Foreskin keratinocyte (primary cell): ENCODE measurements at places on chromosomes 16 and 17. TPM values are rescaled to one million over a fixed set of nuclear protein-coding genes. Genes with fewer than 3 reads are reported as not detected.

DNA sequence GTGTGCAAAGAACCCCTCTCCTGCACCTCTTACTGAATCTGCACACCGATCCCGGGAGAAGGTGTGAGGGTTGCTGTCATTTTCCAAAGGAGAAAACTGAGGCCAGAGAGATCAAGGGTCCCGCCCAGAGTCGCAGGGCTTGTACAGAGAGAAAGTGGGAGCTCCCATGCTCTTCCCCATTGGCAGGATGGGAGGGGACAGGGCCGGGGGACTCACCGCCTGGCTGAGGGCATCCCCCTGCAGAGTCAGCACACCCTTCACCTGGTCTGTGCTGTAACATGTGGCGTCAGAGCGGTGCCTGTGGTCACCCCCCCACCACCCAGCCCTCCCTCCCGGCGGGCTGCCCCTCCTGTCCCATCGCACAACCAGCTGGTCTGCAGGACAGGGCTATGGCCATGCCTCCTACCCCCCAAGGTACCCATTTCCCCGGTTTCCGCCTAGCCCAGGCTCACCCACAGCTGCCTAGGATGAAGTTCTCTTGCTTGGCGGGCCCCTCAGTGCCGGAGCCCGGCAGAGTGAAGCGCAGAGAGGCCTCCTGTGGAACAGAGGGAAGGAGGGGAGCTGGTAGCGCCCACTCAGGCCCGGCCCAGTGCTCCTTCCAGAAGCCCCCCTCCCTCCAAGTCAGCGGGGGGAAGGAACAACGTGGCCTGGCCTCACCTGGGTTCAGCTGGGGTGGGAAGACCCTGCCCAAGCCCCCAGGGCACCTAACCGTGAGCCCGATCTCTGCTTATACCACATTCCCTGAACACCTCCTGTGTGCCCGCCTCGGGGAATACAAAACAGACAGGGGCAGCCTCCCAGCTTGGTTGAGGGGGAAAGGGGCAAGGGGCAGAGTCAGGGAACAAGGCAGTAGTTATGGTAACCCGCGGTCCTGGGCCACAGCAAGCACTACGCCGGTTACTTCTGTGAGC is 1.1 kb downstream of the ROGDI start:
- DNase-seq: no peak

DNA sequence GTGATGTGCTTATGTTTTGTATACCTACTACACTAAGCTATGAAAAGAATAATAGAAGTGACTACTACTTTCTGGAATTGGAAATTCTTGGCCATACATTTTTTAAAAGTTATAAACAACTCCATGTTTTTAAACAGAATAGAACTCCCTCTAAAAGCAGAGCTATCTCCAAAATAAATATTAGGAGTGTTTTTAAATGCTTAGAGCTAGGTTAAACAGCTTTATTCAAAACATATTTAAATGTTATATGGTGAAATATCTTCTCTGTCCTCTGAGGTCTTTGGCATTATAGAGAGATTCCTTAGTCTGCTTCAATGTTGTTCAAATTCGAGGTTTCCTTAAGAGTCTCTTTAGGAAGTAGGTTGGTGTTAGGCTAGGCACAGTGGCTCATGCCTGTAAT is 22.9 kb upstream of the PSMC5 start:
- no peak for DNase-seq

- DNase-seq: no peak
Measured at GRCh38 chr17:68029512-68030215, 5.9 kb upstream of the KPNA2 start.

The TNP2 gene
- polyA plus RNA-seq: not detected in 2 replicates

- no peak for DNase-seq
Measured at GRCh38 chr16:23579371-23579770, 16.7 kb downstream of the NDUFAB1 start.

The DNAI2 gene
- polyA plus RNA-seq: not detected in 2 replicates

- DNase-seq: no peak
Measured at GRCh38 chr16:7419441-7419840, 86.8 kb downstream of the RBFOX1 start.

The SBK1 gene
- 0.14 and 0.15 TPM in 2 replicates for polyA plus RNA-seq

The ADGRG1 gene
- polyA plus RNA-seq: 35.5 and 50.5 TPM in 2 replicates

The ADAP2 gene
- polyA plus RNA-seq: not detected in 2 replicates

DNA sequence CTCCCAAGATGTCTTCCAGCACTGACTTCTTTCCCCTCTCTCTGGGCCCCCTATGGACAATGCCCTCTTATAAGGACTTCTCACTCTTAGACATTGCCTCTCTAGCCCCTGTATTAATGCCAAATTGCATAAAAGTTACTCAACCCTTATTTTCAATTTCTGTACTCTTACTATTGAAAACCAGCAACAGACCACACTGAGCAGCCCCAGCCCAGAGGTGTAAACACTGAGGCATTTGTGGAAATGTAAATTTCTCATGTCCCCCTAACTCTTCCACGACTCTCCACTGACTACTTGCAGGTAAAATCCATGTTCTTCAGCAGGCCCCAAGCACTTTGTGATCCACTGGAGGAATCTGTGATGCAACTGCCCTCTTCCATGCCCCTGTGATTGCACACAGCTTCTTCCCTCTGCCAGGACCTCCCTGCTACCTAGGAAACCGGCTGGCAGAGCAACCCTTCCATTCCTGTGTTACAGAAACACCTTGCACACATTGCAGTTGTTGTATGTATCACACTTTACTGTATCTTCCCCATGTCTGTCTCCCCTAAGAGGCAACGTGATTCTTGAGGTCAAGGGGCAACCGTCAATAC is 4.4 kb downstream of the N4BP1 start:
- no peak for DNase-seq

The DUS1L gene
- 118 and 136 TPM in 2 replicates for polyA plus RNA-seq

DNA sequence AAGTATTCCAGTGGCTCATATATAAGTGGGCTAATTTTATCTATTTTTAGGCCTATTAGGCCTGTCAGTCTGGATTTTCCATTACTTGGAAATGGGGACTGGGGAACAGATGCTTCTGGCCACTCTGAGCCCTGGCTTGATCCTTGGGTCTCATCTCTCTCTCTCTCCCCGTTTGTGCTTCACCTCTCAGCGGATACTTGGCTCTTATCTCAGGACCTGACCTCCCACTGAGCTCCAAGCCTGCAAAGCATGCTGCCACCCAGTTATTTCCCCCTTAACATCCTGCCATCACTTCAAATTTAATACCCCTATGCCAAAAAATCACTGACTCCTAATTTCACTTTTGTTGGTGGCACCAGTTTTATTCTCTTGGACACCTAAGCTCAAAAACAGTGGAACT is 4.2 kb downstream of the ZNF843 start:
- DNase-seq: no peak

GRCh38 chr16:80899809-80900592 is 95.6 kb upstream of the CDYL2 start:
- DNase-seq: no peak

- peak; percentile 16 for DNase-seq
Measured at GRCh38 chr16:74281300-74281699, 15.3 kb upstream of the PSMD7 start.

GRCh38 chr17:50279181-50279526 is 4.9 kb downstream of the TMEM92 start:
- DNase-seq: no peak

DNA sequence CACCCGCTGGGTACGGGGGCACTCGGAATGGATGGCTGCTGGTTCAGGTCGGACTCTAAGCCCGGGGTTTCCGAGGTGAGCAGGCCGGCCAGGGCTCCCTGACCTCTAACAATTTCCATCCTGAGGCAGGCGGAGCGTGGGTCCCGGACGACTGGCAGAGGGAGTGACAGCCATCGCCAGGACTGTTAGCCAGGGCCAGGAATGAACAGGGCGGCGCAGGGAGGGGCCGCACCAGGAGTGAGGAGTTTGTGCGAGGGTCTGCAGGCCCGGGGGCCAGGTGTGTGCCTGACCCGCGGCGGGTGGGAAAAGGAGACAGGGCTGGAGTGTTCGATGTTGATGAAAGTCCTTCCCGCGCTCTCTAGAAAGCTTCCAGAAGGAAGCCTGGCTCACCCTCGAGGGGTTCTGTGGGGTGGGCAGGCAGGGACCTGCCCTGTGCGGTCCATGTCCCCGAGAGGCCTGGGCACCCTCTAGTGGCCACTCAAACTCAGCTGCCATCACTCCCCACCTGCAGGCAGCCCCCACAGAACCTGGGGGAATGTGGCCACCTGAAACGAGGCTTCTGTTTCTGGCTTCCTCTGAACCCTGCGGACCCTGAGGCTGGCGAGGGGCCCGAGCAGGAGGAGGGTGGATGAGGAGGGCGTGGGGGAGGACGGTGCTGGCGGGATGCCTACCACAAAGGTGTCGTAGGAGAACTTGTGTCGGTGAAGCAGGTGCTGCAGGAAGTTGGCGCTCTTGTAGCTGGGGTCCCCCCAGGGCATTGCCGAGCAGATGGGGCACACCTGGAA is 8.2 kb downstream of the RNF166 start:
- DNase-seq: no peak
